ENCODE measurements at places on chromosomes 12 and 14.

DNA sequence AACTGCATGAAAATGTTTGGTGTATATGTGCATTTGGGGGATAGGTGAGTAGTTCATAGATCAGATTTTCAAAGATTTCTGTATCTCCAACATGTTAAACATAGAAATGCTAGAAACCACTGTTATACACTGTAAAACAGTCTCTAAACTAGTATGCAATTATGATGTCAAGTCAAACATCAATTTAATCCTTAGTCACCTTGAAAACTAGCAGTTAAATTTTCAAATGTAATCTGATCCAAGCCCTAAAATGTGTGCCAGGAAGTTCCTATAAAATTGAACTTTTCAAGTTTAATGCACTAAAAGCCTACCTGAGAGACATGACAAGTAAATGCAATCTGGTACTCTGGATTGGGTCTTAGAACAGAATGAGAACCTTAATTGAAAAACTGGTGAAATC, 14.5 kb downstream of the SLC35F4 start:
- no peak for DNase-seq

DNA sequence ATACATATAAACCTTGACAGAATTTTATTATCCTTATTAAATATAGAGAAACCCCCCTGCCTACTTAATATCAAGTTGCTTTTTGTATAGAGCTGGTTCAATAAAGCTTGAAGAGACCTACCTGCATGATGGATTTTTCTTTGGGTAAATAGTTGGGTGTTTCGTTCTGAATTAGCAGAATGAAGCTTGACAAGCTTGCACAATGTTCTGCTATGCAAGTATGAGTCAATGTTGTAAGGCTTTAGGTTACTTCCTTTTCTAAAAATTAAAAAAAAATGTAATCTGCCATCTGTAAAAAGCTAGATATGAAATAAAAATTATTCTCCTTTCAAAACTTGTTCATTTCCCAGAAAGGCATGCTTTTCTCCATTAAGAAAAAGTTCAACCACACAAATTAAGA, 1662.6 kb upstream of the SEL1L start:
- no peak for DNase-seq

DNA sequence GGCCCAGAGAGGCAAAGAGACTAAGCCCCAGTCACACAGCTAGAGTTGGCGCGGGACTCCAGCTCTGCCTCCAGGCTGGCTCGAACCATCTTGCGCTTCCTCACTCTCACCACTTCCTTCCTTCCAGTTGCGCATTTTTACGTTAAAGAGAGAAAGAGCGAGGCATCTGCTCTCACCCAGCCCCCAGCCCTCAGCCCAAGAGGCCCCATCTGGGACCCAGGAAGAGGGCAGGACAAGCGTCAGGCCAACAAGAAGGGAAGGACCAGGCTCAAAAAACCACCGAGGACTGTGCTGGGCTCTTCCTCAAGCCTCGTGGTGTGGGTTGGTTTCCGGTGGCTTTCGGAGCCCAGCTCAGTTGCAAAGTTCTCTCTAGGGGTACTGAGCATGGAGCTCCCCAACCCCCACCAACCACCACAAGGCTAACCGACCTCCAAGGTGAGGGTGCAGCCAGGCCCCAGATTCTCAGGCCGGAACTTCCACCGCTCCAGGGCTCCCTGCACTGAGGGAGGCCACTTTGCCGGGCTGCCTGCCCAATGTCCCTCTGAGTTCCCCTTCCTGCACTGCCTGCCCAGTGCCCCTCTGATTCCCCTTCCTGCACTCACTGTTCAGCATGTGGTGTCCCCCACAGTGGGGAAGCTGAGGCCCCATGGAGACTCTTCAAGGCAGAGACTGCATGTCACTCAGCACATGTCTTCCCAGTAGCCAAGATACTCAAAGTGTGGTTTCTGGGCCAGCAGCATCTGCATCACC, 35.9 kb downstream of the TESC start:
- no peak for DNase-seq

- DNase-seq, result no peak
Measured at GRCh38 chr14:76320486-76320885, 55.5 kb upstream of the ESRRB start.

GRCh38 chr12:71447691-71448132, 8.1 kb downstream of the LGR5 start:
- no peak for DNase-seq

GRCh38 chr14:61647704-61648103, 47.6 kb upstream of the HIF1A start:
- no peak for DNase-seq

DNA sequence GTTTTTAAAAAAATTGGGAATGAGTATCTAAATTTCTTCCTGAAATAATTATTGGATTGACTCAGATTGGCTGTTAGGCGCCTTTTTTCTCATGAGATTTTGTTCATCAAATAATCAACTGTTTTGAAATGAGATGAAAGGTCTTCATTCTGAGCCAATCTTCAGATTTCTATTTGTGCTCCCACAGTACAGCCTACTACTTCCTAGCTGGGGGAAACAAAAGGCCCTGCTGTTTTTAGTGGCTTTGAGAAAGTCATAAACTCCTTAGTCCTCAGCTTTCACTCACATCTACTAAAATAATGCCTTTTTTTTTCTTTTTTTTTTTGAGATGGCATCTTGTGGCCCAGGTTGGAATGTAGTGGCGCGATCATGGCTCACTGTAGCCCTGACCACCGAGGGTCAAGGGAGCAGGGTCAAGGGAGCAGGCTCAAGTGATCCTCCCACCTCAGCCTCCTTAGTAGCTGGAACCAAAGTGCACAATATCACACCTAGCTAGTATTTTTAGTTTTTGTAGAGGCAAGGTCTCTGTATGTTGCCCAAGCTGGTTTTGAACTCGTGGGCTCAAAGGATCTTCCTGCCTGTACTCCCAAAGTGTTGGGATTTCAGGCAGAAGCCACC, 15.2 kb downstream of the NACA start:
- no peak for DNase-seq

DNA sequence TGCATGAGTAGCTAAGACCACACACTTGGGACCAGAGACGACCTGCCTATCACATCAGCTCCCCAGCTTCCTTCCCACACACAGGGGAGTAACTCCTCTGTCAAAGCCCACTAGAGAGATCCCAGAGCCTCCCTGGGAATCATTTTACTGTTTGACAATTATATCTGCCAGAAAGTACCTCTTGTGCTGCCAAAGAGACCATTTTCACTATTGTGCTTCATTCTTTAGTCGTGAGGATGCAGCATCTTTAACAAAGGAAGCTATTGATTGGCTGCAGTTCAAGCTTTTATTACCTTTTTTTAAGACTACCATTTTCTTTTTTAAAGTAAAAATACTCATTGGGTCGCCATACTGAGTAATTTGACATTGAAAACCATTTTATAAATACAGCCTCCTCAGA, 194.5 kb upstream of the RGS6 start:
- DNase-seq, result no peak

DNA sequence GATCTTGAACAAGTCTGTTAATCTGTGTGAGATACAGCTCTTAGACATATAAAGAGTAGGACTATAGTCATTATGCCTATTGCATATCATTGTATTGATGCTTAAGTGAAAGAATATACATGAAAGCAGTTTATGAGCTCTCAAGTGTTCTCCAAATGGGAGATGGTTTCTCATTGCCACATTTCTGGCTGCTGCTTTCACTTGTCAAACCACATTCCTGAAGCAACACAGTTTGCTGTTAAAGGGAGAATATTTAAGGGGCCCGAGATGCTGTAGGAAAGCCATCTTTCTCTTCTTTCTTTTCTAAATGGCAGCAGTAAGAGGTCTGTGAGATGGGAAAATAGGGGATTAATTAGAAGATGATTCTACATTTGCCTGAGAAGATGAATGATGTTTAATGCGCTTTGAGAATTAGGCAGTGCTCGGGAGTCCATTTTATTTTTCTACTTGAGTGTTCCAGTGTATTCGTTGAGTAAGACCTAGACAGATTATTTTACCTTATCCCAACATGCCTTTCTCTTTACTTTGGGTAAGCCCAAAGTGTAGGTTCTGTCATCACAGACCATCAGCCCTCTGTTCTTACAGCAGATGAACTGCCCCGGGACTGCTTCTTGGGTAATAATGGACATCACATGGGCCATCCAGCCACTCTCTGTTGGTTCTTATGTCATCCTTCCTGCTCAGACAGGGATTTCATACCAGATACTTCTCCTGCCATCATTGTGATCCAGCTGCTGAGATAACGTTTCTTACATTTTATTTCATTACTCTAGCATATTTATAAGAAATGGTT, 35.6 kb downstream of the ANO4 start:
- DNase-seq, result no peak
